Heart right ventricle (tissue), 16 donors: ENCODE measurements at places on chromosomes 13 and 19. TPM values are rescaled to one million over a fixed set of nuclear protein-coding genes. Genes with fewer than 3 reads are reported as not detected.

DNA sequence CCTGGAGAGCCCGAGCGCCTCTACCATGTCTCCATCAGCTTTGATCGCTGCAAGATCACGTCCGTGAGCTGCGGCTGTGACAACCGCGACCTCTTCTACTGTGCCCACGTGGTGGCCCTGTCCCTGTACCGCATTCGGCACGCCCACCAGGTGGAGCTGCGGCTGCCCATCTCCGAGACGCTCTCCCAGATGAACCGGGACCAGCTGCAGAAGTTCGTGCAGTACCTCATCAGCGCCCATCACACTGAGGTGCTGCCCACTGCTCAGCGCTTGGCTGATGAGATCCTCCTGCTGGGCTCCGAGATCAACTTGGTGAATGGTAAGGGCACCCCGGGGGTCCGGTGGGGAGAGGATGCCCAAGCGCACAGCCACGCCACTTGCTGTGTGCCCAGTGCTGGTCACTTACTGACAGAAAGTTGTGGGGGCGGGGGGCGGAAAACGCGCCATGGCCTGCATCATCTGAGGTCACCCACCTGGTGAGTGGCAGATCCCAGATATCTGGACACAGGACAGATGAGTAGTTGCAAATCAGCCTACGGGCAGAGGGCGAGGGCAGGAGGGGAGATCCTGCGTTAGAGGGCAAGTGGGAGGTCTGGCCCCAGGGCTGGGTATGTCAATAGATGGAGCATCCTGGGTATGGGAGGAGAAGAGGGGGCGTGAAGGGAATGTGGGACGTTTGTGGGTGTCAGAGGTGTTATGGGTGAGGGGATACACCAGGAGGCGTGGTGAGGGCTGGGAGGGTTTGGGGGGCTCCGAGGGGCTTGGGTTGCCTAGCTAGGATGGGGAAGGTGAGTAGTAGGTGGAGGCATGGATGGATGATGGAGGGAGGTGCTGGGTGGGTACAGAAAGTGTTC lies 9.8 kb downstream of the ZSWIM4 start:
- DNase-seq, result no peak
- H3K36me3 ChIP-seq, result peaks cover 8% of the 10 kb centered on the region
- no peak overlapping the region for H3K4me3 ChIP-seq
- H3K4me1 ChIP-seq, result no peaks in the 10 kb centered on the region

DNA sequence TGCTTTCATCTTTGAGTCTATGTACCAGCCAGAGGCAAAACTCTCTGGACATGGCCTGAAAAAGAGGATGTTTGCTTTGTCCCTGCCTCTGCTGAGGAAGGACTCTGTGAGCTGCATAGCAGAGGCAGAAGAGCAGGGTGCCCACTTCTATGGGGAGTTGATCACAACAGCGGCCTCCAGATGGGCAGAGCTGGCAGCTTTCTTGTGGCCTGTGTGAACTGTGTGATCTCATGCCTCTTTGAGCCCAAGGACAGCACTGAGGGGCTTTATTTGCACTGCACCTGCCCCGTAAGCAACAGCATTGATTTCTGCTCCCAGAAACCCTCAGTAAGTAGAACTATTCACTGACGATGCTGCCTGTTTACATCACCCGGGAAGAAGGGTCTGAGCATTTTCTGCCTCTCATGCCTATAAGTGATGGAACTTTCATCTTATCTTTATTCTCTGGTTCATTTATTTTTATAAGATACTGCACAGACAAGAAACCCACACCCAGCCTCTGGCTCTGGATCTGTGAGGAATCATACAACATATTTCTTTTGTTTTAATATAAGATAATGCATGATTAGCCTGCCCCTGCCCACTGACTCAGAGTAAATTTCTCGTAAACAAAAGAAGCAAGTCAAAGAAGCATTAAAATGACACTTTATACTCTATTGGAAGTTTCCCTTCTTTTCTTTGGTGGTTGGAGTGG lies 244.2 kb upstream of the SOX21 start:
- no peak for DNase-seq
- peaks cover 3% of the 10 kb centered on the region for H3K27me3 ChIP-seq
- H3K36me3 ChIP-seq, result no peaks in the 10 kb centered on the region
- no peaks in the 10 kb centered on the region for H3K4me1 ChIP-seq
- no peak overlapping the region for H3K4me3 ChIP-seq

GRCh38 chr13:107812014-107812412 lies 403.3 kb downstream of the LIG4 start:
- no peaks in the 10 kb centered on the region for H3K4me1 ChIP-seq
- H3K27ac ChIP-seq, result no peak overlapping the region
- H3K4me3 ChIP-seq, result no peak overlapping the region

- H3K27me3 ChIP-seq, result no peaks in the 10 kb centered on the region
- peak overlapping the region; percentile 87 for H3K4me3 ChIP-seq
- peaks cover 9% of the 10 kb centered on the region for H3K36me3 ChIP-seq
- peak overlapping the region; percentile 94 for H3K27ac ChIP-seq
These were observed 1.5 kb downstream of the EGLN2 start for GRCh38 chr19:40800339-40800996.

- H3K27me3 ChIP-seq, result no peaks in the 10 kb centered on the region
- peaks cover 10% of the 10 kb centered on the region for H3K4me1 ChIP-seq
These were observed 5.1 kb downstream of the TMEM86B start for GRCh38 chr19:55223291-55224037.

The NFIX gene
- total RNA-seq, result 118 TPM

The RUBCNL gene
- 0.73 TPM for total RNA-seq

- no peaks in the 10 kb centered on the region for H3K27me3 ChIP-seq
- no peak for DNase-seq
- no peak overlapping the region for H3K27ac ChIP-seq
- H3K4me1 ChIP-seq, result no peaks in the 10 kb centered on the region
- no peaks in the 10 kb centered on the region for H3K36me3 ChIP-seq
These were observed 10.7 kb downstream of the RFXAP start for GRCh38 chr13:36829753-36830152.

The CPAMD8 gene
- 22.4 TPM for total RNA-seq

The POU4F1 gene
- not detected for total RNA-seq

The RGL3 gene
- total RNA-seq, result 14.4 TPM

DNA sequence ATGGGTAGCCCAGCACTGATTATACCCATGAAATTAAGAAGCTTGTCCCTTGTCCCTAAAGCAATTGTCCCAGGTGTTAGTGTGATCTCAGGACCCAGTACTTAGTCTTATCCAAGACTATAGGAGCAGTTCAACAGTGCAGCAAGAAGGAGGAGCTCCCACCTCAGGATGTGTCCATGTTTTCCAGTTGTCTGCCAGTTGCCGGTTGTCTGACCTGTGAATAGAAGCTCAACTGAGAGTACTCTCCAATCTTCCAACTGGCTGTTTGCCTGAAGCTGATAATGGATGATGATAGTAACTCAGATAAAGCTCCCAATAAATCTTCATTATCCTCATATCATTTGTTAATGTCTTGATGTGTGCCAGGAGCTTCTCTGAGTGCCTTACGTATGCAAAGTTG lies 107.2 kb upstream of the HTR2A start:
- no peaks in the 10 kb centered on the region for H3K4me1 ChIP-seq
- H3K27ac ChIP-seq, result no peak overlapping the region
- no peaks in the 10 kb centered on the region for H3K27me3 ChIP-seq
- DNase-seq, result no peak

The SPINT2 gene
- 6.2 TPM for total RNA-seq

GRCh38 chr13:101554420-101555125 lies 102.1 kb downstream of the ITGBL1 start:
- no peaks in the 10 kb centered on the region for H3K36me3 ChIP-seq
- no peaks in the 10 kb centered on the region for H3K4me1 ChIP-seq
- DNase-seq, result no peak

GRCh38 chr13:37091835-37092234 lies 13.6 kb downstream of the CSNK1A1L start:
- no peaks in the 10 kb centered on the region for H3K36me3 ChIP-seq
- no peak overlapping the region for H3K27ac ChIP-seq
- no peaks in the 10 kb centered on the region for H3K27me3 ChIP-seq
- no peak for DNase-seq

The CYP2B6 gene
- not detected for total RNA-seq

DNA sequence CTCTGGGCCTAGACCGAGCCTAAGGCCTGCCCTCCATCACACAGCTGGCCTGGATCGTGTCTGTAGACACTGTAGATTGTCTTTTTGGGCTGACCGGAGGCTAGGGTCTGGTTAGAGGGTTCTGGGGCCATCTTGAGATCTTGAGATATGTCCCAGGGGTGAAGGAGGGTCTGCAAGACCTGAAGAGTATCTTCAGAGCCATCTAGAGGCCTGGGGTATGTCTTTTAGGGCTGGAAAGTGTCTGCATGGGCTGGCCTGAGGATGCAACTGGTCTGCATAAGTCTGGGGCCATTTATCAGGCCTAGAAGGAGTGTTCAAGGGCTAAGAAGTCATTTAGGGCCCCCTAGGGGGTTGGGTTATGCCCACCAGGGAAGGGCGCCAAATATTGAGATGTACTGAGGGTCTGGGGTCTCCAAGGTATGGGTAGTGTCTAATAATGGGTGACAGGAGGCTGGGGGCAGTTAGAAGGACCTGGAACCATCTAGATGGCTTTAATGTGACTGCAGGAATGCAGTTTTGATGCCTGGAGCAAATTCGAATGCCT lies 555 bp downstream of the SCAF1 start:
- DNase-seq, result no peak
- peak overlapping the region; percentile 93 for H3K4me3 ChIP-seq
- no peaks in the 10 kb centered on the region for H3K27me3 ChIP-seq
- peaks cover 28% of the 10 kb centered on the region for H3K36me3 ChIP-seq
- peak overlapping the region; percentile 84 for H3K27ac ChIP-seq
- H3K4me1 ChIP-seq, result peaks cover 47% of the 10 kb centered on the region

The IL12RB1 gene
- 0.76 TPM for total RNA-seq

GRCh38 chr19:44580366-44580895 lies 32.9 kb upstream of the IGSF23 start:
- no peak for DNase-seq
- no peaks in the 10 kb centered on the region for H3K27me3 ChIP-seq
- H3K36me3 ChIP-seq, result no peaks in the 10 kb centered on the region
- H3K4me1 ChIP-seq, result no peaks in the 10 kb centered on the region

- H3K27me3 ChIP-seq, result peaks cover 36% of the 10 kb centered on the region
- no peak overlapping the region for H3K27ac ChIP-seq
- H3K4me1 ChIP-seq, result peaks cover 33% of the 10 kb centered on the region
These were observed 3.5 kb downstream of the JSRP1 start for GRCh38 chr19:2252797-2253105.

- H3K27ac ChIP-seq, result peak overlapping the region; percentile 67
- H3K27me3 ChIP-seq, result no peaks in the 10 kb centered on the region
- peaks cover 42% of the 10 kb centered on the region for H3K4me1 ChIP-seq
- no peaks in the 10 kb centered on the region for H3K36me3 ChIP-seq
- no peak for DNase-seq
- no peak overlapping the region for H3K4me3 ChIP-seq
These were observed 142.7 kb downstream of the DLEU7 start for GRCh38 chr13:50700664-50701305.

The IRGC gene
- total RNA-seq, result not detected

DNA sequence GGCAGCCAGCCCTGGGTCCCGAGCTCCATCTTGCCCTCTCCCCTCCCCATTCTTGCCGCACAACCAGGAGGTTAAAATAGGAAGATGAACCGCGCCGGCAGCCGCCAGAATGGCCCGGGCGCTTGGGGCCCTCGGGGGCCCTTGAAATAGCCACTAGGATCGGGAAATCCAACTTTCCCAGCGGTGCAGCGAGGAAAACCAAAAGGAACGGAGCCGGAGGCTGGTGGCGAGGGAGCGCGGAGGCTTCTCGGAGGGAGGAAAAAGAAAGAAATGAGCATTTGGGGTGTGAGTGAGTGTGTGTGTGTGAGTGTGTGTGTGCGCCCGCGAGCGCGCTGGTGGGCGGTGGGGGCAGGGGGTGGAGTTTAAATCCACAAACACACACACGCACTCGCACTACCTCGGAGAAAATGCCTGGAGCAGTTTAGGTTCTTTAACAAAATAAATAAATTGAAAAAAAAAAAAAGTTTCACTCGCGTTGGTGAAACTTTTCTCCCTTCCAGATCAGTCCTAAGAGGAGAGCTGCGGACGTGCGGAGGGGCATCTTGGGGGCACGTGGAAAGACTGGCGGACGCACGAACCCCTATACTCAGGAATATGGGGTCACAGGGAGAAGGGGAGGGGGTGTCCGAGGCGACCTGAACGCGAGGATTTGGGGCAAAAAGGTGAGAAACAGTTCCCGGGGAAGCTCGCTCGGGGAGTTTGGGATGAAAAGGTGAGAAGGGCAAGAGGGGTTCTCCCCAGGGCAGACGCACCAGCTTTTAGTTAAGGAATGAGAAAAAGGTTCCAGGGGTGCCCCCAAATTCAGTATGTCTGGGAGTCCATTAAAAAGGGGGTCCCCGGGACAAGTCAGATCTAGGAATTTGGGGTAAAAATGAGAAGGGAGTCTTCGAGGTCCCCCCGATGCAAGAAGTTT lies 1.3 kb downstream of the RFX2 start:
- peak; percentile 85 for DNase-seq
- H3K27me3 ChIP-seq, result no peaks in the 10 kb centered on the region
- no peaks in the 10 kb centered on the region for H3K36me3 ChIP-seq
- H3K27ac ChIP-seq, result peak overlapping the region; percentile 85

The EPS8L1 gene
- 2.0 TPM for total RNA-seq

DNA sequence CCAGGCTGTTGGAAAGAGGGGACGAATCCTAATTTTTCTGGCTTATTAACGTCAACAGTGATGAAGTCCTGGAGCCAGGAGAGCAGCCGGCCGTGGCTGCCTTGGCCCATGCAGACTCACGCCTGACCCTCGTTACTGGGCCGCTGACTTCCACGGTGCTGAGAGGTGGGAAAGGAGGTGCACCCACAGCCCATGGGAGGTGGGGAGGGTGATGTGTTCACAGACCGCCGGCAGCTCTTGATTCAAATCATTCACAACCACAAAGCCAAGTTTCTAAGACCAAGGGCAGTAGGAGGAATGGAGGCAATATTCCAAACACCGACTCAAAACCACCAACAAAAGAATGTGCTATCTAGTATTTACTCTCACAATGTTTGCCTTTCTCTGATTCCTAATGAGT lies 24.3 kb downstream of the COL4A2 start:
- H3K4me1 ChIP-seq, result peaks cover 84% of the 10 kb centered on the region
- DNase-seq, result no peak
- peaks cover 5% of the 10 kb centered on the region for H3K36me3 ChIP-seq
- no peak overlapping the region for H3K4me3 ChIP-seq
- H3K27me3 ChIP-seq, result no peaks in the 10 kb centered on the region

The SULT2B1 gene
- 0.42 TPM for total RNA-seq

DNA sequence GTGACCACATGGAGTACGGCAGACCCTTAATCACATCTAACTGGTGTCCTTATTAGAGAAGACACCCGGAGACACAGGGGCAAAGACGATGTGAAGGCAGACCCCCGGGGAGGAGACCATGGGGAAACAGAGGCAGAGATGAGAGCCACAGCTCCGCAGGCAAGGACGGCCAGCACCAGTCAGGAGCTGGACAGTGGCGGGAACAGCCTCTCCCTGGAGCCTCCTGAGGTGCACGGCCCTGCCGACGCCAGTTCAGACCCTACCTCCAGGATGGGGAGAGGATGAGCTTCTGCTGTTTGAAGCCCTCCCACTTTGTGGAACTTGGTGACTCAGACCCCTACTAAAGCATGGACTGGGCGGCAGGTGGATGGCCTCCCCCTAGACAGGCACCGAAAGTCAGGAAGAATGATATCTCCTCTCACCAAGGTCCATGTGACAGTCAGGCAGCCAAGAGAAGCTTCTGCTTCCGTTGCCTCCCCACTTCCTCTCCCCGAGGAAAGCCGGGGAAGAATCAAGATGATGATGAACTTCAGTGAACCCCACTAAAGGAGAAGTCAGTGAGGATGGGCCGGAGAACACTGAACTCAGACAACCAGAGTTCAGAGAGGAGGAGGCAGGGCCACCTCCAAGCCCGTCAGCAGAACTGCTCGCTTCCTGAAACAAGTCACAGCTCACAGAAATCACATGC lies 25.4 kb downstream of the RAB20 start:
- peak; percentile 45 for DNase-seq
- H3K4me3 ChIP-seq, result no peak overlapping the region
- peaks cover 26% of the 10 kb centered on the region for H3K4me1 ChIP-seq
- peaks cover 6% of the 10 kb centered on the region for H3K36me3 ChIP-seq
- H3K27ac ChIP-seq, result peak overlapping the region; percentile 32
- H3K27me3 ChIP-seq, result no peaks in the 10 kb centered on the region
